ENCODE measurements at places on chromosomes 3 and 15.

- DNase-seq = no peak
Measured at GRCh38 chr3:185851046-185851445, 26.2 kb upstream of the IGF2BP2 start.

DNA sequence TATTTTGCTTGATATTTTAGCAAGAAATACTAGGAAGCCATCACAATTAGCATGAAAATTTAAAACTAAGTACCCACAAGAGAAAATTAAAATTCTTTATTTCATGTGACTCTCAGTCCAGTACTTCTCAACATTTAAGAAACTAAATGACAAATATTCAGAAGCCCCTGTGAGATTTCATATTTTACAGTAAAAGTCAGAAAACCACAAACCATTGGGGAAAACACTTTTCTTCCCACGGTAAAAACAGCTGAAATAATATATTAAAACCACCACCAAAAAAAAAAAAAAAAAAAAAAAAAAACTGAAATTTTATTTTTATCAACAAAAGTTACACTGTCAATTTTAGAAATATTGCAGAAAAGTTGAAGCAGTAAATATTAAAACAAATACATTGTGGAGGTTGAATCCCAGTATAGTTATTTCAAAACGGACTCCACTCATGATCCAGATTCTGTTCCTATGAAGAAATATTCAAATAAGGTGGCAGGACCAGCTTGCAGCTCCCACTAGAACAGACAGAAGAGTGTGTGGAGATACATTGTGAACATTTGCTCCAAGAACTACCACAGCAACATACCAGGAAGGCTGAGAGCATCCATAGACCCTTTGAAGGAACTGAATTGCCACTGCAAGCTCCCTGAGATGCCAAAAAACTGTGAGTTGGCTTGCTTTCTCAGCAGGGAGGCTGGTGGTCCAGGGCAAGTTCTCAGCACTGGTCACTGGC, 308.2 kb downstream of the CTNNB1 start:
- DNase-seq = no peak

DNA sequence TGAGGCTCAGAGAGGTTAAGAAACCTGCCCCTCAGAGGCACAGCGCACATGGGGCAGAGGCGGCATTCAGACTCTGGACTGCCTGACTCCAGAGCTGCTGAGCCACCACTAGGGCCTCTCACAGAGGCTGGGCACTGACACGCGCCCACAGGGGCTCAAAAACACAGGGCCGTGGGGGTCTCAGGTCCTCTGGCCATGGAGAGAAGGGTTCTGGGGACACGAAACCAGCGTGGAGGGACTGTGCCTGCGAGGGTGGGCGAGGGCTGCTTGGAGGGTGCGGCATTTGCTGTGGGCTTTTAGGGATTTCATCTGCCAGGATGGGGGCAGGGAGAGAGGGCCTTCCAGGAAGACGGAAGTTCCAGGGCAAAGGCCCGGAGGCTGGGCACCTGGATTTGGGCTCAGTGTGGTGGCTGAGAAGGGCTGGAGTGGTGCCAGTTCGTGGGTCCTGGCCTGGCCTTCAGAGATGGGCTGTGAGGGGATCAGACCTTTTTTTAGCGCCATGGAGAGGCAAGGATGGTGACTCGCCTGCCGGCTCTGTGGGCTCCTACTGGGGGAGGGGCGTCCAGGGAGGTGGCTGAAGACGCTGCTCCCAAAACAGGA, 69.6 kb downstream of the EFCAB12 start:
- no peak for DNase-seq

DNA sequence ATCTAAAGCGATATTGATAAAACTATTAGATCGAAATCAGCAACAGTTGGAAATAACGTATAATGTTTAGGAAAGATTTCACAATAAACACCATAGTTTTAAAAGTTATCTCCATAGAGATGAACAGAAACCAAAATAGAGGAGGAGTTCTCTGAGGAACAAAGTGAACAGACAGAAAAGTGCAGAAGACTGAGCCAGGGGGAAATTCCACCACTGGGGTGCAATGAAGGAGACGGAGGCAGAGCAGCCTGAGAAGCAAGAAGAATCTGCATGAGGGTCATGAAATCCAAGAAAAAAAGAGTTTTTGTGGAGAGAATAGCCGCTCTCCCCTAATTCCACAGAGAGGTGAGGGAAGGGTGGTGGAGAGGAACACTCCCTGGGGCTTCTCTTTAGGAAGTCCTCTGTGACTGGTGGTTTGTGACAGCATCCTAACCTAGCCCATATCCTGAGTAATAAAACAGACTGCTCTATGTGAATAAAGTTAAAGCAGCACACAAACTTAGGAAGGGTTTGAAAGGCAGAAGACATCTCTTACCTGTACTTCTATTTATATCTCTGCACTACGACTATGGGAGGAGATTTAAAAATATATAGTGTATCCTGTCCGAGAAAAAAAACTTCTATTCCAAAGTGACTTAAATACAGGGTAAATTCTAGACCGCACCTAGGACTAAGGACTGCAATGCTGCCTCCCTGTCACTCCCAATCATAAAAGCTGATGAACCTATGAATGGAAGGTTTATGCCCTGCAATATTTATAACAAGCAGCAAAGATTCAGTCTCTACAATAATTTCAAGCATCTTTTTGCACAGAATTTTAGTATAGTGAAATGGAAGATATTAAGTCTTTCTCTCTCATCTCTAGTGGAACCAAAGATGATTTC, 22.9 kb downstream of the ATP8B4 start:
- no peak for DNase-seq

DNA sequence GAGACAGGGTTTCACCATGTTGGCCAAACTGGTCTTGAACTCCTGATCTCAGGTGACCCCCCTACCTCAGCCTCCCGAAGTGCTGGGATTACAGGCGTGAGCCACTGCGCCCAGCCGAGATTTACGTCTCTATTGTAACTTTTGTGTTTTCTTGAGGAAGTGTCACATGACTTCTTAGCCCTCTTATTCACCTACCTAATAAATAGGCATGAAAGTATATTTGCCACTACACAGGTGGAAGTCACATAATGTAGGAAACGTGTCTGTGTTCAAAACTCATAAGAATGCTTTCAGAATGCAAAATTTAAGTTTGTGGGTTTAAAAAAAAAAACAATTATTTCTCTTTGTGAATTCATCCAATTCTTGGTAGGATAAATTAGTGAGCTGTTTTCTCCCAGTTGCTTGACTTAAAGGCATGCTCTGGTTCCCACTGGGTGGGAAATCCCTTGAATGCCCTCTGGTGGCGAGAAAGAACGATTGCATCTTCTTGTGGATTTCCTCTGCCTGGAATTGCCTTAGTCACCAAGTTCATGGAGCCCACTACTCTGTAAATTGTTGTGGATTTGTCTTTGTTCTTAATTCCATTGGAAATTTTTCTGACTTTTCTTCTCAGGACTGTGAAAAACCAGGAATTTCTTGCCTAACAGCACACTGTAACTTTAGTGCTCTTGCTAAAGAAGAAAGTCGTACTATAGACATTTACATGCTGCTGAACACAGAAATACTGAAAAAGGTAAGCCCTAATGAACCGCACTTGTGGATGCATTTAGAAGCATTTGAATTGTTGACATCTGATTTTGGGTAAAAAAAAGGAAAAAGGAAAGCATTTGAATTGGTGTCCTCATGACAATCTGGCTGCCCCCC, 82.2 kb upstream of the CTDSPL start:
- no peak for DNase-seq

Data from fibroblast of skin of left biceps (primary cell).